ENCODE measurements at places on chromosomes 6 and 20.

- DNase-seq, result no peak
Measured at GRCh38 chr6:158906926-158907325, 87.8 kb upstream of the EZR start.

DNA sequence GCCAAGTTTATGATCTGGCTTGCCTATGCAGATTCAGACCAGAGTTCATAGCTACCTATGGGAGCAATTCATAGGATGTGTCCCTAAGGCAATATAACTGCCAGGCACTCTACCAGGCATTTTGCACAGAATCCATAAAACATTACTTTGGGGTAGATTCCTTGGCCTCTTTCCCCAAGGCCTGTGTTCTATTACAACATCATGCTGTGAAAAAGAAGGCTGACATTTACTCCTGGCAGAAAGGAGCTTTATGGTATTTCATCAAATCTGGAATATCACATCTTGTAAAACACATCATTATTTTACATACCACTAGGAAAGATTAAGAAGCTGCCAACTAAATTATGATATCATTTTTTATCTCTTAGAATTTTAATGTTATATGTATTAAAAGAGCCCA, 287.0 kb upstream of the MARCKS start:
- DNase-seq, result no peak

GRCh38 chr6:27940766-27941165, 16.3 kb upstream of the OR2B6 start:
- no peak for DNase-seq

GRCh38 chr6:105476978-105477377, 74.1 kb upstream of the PREP start:
- DNase-seq, result no peak

DNA sequence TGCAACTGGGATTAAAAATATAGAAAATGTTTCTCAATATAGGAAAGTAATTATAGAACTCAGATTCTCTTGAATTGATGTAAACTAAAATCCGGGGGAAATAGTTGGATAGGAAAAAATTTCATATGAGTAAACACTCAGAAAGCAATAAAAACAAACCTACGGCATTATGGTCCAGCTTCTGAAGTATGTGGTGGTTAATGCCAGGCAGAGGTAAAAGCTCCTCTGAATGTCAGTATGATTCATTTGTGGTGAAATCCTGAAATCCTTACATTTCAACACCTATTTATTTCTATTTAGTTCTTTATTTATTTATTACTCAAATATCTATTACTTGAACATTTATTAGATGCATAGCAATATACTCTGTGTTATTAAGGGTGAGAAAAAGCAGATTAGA, 145.1 kb downstream of the RIMS1 start:
- no peak for DNase-seq

DNA sequence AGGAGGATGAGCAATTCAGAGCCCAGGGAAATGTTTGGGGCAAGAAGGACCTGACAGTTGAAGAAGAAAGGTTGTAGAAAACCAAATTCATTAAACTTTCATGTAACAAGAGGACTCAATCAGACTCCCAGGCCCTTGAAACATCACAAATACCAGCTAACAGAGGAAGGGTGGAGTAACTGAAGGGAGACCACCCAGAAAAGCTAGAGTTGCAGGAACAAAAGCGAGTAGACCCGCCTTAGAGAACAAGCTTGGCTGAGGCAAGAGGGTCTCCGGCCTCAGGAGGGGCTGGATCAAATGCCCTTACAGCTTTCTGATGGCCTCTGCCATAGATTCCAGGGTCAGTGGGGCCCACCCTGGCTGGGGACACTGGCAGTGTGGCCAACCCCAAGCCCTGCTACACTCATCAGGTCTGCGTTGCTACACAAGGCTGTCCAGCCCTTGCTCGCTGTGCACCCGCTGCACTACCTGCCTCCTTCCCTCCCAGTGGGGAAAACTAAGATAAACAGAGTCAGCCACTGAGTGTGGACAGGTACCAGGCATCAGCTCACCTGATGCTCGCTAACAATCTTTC, 110.0 kb downstream of the SLC23A2 start:
- DNase-seq, result no peak

GRCh38 chr6:7866526-7866925, 44.1 kb downstream of the TXNDC5 start:
- DNase-seq, result no peak

DNA sequence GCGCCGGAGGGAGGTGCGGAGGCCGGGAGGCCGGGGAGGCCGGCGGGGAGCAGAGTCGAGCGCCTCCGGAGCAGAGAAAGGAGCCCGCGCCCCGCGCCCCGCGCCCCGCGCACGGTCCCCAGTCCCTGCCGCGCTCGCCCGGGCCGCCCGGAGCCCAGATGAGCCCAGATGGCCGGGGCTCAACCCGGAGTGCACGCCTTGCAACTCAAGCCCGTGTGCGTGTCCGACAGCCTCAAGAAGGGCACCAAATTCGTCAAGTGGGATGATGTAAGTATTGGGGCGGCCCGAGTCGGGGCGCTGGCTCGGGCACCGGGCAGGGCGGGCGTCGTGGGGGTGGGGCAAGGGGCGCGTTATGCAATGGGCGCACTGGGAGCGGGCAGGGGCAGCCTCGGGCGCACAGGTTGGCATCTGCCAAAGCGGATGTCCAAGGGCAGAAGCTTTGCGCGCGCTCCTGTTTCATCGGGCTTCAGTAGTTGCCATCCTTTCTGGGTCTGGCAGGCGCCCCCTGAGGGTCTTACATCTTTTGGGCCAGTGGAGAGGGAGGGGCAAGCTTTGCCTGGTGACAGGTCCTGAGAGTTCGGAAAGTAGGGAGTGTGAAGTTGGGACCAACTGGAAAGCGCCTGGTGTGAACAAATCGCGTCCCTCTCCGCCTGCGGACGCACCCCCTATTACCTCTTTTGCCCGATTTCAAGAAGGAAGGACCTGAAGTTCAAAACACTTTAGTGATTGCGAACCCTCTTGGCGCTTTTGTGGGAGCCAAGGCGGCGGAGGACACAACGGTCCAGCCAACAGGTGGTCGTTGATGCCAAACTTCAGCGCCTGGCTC, 631 bp downstream of the PLCB1 start:
- DNase-seq, result no peak

DNA sequence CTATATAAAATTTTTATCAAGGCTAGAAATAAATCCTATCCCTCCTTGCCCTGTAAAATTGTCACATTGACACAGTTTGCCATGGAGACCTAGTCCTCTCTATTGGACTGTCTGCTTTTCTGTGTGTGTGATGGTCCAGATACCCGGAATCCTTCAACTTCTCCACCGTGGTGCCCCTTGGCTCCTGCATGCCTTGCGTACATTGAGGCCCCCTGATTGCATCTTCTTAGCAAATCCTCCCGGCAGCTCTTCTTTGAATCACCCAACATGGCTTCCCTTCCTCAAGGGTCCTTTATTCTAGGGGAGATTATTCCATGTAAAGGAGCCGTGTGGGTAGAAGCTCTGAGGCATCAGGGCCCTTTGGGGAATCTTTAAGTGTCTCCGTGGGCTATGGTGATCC, 219.5 kb downstream of the CDC5L start:
- DNase-seq, result no peak

- no peak for DNase-seq
Measured at GRCh38 chr6:91780270-91780669, 1193.4 kb upstream of the MAP3K7 start.

GRCh38 chr20:7113577-7114466, 346.3 kb downstream of the BMP2 start:
- no peak for DNase-seq

DNA sequence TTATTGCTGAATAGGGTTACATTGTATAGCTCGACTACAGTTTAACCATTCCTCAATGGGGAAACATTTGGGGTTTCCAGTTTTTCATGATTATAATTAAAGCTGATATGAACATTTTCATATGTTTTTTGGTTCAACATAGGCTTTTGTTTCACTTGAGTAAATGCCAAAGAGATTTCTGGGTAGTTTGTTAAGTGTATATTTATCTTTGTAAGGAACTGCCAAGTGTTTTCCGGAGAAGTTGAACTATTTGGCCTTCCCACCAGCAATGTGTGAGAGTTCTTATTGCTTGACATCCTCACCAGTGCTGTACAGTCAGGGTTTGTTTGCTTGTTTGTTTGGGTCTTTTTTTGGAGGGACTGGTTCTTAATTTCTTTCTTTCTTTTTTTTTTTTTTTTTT, 83.7 kb upstream of the RALY start:
- no peak for DNase-seq

DNA sequence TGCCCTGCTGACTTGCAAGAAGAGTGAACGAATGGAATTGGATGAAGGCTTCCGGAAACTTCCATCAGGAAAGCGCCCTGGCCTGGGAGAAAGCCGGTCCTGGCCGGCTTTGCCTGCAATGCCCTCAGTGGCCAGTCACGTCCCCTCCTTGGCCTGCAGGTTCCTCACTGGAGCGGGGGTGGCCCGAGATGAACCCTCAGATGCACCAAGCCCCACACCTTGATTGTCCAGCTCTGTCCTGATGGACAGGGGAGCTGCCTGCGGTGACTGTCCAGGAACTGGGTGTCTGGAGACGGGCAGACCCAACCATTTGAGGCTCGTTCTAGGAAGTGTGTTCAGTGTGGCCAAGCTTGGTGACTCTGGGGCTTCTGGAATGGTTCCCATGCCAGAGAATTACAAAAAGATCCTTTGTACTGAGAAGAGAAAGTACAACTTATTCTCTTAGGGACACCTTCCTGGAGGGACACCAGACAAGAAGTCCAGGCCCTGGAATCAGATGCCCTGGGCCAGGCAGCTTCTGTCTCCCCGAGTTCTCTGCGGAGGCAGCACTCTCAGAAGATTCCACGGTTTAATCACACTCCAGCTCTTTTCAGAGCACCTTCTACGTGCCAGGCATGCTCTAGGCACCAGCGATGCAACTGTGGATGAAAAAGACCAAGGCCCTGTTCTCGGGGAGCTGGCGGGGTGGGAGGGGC, 17.1 kb upstream of the SULF2 start:
- no peak for DNase-seq

DNA sequence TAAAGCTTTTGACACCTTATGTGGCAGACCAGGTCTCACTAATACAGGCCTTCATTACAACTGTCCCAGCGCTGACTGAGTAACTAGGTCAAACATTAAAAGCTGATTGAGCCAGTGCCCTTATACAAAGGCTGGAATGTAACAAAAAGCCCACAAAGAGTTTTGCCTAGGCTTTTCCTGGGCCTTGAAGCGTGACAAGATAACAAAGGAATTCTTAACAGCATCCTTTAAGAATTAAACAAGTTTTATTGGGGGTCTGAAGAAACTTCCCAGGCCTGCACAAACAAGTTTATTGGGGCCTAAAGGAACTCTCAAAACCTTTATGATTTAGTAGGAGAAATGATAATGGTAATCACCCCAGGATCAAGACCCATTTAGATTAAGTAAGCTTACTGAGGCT, 267.6 kb upstream of the FAM83B start:
- no peak for DNase-seq

DNA sequence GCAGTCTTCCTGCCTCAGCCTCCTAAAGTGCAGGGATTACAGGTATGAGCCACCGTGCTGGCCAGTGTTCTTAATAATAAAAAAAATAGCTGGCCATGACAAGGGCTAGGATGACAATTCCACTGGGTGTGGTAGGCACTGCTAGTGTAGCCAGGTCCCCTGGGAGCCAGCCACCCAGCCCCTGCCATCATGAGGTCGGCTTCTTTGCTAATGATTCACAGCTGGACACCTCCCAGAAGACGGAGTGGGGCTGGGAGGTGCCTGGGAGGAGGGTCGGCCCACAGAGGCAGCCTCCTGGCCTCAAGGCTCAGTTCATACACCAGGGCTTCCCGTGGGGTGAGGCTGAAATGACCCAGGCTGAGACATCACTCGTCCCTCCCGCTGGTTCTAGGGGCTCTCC, 230.4 kb downstream of the TAF4 start:
- no peak for DNase-seq

DNA sequence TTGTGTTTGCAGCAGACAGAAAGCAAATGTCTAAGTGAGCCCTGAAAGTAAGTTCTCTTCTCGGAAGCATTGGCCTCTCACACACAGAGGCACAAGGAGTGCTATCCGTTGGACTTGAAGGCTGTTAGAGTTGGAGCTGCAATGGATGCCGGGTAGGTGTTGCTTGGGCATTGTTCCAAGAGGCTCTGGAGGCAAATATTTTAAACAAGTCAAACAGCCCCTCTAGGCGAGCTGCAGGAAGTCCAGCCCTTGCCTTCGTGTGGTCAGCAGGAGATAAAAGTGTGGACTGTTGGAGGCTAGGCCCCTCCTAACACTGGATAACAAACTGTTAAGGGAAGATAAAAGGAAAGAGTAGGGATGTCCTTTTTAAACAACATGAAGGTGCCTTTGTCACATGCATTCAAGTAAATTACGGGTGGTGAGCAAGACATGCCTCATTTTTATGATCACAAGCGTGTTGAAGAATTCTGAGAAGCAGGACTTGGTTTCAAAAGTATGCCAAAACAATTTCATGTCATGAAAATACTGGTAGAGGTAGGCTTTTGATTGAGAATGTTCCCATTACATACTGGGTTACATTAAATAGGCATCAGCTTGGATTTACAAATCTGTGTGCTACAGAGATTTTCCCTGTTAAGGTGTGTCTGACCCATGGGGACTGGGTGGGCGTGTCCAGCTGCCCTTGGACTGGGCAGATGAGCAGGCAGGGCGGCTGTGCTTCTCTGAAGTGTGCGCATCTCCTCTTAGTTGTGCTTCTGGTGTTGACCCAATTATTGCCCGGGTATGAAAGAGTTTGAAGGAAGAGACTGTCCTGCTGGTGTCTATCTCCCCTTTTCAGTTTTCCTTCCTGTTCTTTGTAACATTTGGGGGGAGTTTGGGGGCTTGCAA, 57.5 kb downstream of the RREB1 start:
- DNase-seq, result no peak

DNA sequence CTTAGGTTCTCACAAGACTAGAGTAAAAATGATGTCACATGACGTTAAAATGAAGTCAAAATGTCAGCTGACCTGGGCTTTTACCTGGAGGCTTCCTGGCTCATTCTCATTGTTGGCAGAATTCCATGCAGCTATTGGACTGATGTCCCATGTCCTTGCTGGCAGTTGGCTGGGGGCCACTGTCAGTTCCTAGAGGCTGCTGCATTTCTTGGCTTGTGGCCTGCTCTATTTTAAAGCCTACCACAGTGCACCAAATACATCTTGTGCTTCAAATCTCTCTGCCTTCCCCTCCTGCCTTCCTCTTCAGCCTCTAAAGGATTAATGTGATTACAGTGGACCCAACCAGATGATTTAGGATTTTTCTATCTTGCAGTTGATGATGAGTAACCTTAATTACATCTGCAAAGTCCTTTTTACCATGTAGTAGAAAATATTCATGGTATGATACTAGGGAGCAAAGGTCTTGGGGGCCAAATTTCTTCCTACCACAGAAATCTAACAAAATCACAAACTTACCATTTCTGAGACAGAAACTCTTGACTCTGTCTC, 81.9 kb downstream of the FIG4 start:
- DNase-seq, result no peak
